ENCODE measurements at places on chromosomes 2 and 18.

DNA sequence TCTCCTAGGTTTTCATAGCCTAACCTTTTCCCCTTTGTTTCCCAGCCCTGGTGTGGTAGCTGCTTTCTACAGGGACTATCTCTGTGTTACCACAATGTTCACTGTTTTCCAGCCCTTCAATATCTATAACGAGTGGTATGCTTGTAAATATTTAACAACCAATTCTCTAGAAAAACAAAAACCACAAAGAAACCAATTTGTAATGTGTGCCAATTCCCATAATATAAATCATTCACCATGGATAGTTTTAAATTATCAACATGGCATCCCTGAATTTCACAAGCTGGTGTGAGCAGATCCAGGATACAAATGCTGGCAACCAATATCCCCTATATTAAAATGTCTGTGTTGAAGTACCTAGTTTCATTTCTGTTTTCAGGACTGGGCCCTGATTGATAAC lies 207.5 kb upstream of the FBXO11 start:
- DNase-seq = no peak

- no peak for DNase-seq
Measured at GRCh38 chr2:15639323-15640251, 47.9 kb downstream of the DDX1 start.

GRCh38 chr2:98252038-98252773 lies 94.0 kb upstream of the CNGA3 start:
- DNase-seq = no peak

- DNase-seq = no peak
Measured at GRCh38 chr2:28662044-28662443, 89.6 kb upstream of the PPP1CB start.

- DNase-seq = no peak
Measured at GRCh38 chr2:202609381-202610145, 25.2 kb upstream of the FAM117B start.

DNA sequence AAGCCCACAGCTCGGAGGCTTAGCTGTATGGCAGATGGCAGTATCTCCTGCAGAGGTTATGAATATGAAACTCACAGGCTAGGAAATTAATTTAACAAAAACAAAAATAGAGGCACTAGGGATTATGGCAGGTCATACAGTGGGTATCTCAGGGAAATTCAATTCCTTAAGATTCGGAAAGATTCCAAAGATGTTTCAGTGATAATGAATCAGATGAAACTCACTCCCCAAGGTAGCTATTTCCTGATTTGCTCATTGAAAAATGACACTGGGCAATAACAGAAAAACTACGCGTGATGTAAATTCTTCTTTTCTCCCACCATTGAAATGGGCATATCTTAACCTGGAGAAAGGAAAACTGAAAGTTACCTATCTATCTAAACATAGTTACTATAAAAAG lies 414.1 kb downstream of the STK39 start:
- no peak for DNase-seq

DNA sequence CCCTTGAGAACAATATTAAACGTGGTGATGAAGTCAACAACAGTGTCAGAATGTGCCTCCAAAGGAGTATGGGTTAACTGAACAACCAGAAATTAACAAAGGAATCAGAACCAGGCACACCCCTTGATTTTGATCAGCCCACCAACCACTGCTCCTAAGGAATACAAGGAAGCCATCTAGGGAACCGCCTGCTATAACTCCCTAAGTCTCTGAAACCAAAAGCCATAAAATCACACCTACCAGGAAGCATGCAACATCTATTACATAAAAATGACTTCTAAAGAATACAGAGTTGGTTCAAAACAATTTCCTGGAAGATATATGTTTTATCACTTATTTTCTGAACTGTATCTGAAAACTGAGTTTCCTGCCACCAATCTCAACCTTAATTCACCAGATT lies 360.0 kb downstream of the EPHA4 start:
- DNase-seq = no peak

GRCh38 chr18:76446321-76447257 lies 48.5 kb downstream of the ZNF516 start:
- no peak for DNase-seq

GRCh38 chr2:237500681-237501424 lies 13.8 kb downstream of the MLPH start:
- no peak for DNase-seq

GRCh38 chr2:199882667-199883066 lies 28.4 kb upstream of the C2orf69 start:
- no peak for DNase-seq

- no peak for DNase-seq
Measured at GRCh38 chr2:96202152-96202854, 6.3 kb downstream of the STARD7 start.

GRCh38 chr2:161208527-161209139 lies 48.4 kb downstream of the TANK start:
- no peak for DNase-seq

- DNase-seq = no peak
Measured at GRCh38 chr2:190136825-190137224, 74.3 kb upstream of the MSTN start.

DNA sequence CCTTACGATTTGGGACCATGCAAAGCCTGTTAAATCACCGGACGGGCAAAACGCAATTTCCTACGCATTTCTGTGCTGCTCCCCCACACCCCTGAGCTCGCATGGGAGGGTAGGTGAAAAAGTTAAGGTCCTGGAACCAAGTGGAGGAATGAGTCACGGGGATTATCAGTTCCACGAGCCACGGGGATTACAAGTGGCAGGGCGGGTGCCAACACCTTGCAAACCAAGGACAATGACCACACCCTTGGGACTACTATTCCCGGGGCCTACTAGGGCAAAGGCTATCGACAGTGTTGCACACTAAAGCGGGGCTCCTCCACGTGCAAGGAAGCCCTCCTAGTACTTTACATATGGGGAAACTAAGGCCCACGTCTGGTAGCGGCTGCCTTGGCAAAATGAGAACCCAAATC lies 447 bp downstream of the RETSAT start:
- no peak for DNase-seq

DNA sequence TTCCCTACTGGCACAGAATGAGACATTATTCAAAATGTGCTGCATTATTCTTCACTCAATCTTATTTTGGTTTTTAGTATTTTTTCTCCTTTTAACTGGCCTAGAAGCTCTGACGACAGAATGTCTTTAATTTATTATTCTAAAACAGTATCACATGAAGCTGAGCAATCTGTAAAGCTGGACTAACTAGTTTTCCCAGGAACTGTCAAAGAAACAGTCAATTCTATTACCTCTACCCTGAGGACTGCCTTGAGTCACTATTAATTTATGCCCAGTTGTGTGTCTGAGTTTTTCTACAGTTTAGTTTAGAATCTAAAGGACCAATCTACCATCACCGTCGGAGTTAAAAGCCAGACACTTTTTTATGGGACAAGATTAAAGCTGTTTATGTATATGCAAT lies 31.6 kb downstream of the MBD2 start:
- no peak for DNase-seq

- DNase-seq = no peak
Measured at GRCh38 chr18:42163321-42163720, 208.3 kb downstream of the PIK3C3 start.

DNA sequence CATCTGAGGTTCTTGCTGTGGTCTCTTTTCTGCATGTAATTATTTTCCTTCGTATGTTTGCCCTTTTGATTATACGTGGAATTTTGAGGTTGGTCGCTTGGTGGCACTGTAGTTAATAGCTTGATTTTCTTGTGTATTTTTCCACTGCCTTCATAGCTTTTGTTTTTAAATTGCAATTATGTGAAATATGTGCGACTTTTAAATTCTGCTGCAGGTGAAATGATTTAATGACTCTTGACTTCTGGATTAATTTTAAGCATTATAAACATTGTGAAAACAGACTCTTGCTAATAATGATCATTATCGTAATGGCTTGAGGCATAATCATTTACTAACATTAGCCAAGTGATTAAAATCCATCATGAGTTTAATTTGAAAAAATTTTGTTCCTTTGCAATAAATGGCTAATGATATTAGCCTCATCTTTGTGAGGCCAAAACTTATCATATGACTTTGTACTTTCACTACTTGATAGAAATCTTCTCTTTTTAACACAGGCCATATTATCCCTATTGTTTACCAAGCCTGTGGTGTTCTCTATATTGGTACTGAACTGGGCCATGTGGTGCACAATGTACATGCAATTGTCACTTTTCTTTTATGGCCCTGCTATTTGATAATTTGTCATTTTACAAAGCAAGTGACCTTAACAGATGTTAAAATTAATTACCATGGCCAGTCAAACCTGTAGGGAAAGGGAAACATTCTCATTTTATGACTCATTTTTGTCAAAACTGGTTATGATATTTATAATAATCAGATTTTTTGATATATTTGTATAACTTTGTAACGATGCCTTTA lies 62.8 kb upstream of the NEUROD1 start:
- DNase-seq = peak; percentile 1

DNA sequence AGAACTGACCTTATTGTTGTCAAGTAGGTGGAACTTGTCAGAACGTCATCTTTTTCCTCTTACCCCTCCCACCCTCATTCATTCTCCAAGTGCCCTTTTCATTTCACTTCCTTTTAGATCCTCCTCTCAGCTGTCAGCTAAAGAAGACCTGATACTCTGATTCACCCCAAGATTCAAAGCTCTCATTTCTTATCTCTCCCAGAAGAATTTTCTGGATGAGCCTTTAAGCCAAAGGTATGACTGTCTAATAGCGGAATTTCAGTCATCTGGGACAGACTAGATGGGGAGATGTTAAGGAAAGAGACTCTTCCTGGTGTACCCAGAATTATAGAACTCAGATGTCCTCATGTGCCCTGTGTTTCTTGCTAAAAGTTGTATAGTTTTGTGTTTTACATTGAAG lies 53.9 kb downstream of the TCF7L1 start:
- DNase-seq = no peak

- DNase-seq = no peak
Measured at GRCh38 chr18:57430079-57431001, 4.8 kb upstream of the ONECUT2 start.
